ENCODE measurements at places on chromosomes 13 and 19. TPM values are rescaled to one million over a fixed set of nuclear protein-coding genes. Genes with fewer than 3 reads are reported as not detected.
A peak's percentile ranks its signal among the peaks of the same experiment; 100 is the strongest.

GRCh38 chr19:13019332-13019731, 24.1 kb downstream of the NFIX start:
- DNase-seq: no peak

The ZNF57 gene
- 7.6 TPM for total RNA-seq

DNA sequence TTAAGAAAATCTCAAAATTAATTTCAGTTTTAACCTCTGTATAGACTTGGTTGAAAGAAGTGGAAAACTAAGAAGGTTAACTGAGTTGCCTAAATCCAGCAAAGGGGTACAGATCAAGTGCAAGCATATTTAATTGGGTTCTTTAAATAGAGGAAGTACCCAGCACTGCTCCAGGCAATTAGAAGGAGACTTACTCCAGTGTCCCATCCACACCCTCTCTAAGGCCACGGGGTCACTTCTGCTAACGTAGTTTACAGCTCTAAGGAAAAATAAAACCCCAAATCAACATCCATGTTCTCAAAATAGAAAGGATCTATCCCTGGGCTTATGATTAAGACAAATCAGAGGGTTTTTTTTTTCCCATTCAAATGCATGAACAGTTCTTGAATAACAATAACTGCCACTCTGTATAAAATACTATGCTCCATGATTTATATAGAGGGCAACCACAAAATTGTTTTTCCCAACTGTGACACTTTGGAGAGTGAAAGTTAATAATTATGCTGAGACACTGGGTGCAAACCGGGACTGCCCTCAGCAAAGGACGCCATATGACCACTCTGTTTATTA, 4.6 kb downstream of the FRY start:
- no peak for DNase-seq

- DNase-seq: peak; percentile 13
These were observed 35.5 kb upstream of the IGFL4 start for GRCh38 chr19:46076031-46076880.

- no peak for DNase-seq
These were observed 15.1 kb upstream of the GAS6 start for GRCh38 chr13:113879017-113879416.
